Cortex of kidney (tissue), 1 donor: ENCODE measurements at places on chromosomes 4 and X.

GRCh38 chr4:3312362-3312761 lies 19.5 kb downstream of the RGS12 start:
- DNase-seq = no peak

- no peak for DNase-seq
Measured at GRCh38 chrX:115324194-115324593, 34.7 kb downstream of the LUZP4 start.

DNA sequence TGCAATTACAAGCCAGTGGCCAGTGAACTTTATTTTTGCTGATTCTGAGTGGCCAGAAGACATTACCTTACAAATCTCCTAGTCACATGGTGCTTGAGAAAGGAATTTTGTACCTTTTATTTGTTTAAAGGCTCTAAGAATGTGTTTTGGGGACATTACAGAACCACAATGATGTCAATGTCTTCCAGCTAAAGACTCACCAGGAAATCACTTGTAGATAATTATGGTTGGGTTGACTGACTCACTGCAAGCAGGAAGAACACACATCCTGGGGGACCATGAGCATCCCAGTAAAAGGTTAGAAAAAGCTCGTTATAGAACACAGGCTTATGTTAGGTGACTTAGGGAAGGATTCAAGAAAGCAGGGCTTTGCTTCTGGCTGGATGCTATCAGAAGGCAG lies 119.4 kb upstream of the FAM9B start:
- no peak for DNase-seq

- DNase-seq = no peak
Measured at GRCh38 chr4:22897520-22898108, 204.9 kb downstream of the GBA3 start.

DNA sequence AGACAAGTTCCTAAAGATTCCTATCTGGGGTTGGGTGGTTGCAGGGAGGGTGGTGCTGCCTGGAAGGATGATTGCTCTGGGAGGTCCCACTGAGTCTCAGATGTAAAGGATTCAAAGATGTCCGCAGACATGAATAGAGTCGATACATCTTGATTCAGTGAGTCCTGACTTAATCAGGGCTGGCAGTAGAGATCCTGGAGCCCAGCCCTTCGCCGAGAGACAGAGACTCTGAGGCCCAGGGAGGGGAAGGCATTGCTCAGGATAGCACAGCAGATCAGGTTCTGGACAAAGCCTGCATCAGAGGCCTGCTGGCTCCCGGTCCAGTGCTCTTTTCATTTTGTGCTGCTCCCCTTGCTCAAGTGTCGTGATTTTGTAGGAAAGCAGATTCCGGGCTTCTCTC lies 21.7 kb downstream of the PJA1 start:
- DNase-seq = no peak

GRCh38 chrX:119482481-119483480 lies 14.5 kb downstream of the SLC25A5 start:
- DNase-seq = peak; percentile 3

- no peak for DNase-seq
Measured at GRCh38 chr4:77601614-77602187, 3.9 kb upstream of the CXCL13 start.
